ENCODE measurements at places on chromosomes 7 and 10. TPM values are rescaled to one million over a fixed set of nuclear protein-coding genes. Genes with fewer than 3 reads are reported as not detected.

GRCh38 chr10:128808921-128809440 lies 658.1 kb upstream of the MGMT start:
- no peak for DNase-seq

DNA sequence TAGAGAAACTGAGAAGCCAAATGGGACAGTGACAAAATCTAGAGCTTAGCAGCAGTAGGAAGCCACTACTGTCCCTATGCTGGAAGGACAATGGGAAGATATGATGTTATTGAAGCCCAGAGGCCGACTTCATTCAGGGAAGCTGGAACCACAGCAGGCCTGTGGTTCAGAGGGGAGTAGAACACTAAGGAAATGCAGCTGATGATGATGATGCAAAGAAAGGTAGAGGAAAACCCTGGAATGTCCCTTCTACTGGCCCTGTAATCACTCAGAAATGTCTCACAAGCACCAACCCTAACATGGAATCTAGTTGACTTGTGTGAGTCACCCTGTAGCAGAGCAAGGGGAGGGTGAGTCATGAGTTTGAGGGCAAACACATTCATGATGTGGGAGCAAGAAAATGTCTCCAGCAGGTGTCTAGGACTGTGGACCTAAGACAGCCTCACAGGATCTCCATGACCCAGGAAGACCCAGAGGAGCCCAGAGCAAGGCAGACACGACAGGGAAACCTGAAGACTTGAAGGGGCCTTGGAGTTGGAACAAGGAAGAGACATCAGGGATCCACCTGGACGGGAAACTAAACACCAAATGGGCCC lies 37.0 kb upstream of the LRRC17 start:
- no peak for DNase-seq

DNA sequence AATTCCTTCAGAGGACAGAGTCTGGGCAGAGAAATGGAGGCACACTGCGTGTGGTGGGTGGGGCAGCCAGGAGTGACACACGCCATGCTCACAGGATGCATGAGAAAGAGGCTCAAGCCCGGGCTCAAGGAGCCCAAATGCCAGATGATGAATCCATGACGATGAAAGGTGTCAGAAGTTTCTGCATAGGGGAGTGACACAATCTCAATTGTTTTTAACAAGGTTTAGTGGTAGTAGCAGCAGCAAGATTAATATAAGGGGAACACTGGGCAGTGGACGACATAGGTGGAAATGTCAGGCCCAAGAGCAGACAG lies 126.1 kb downstream of the TNS3 start:
- DNase-seq: no peak

DNA sequence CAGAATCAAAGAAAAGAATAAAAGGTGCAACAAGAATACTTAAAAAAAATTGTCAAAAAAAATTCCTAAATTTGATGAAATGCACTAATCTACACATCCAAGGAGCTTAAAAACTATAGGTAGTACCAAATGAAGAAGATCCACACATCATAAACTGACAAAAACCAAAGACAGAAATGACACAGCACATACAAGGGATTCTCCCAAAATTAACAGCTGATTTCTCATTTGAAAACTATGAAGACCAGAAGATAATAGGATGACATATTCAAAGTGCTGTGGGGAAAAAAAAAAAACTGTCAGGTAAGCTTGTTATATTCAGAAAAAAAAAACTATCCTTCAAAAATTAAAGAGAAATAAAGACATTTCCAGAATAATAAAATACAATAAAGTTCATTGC lies 618.2 kb downstream of the TNS3 start:
- no peak for DNase-seq

- DNase-seq: no peak
Observed at GRCh38 chr10:11704092-11704491, 38.1 kb upstream of the ECHDC3 start.

DNA sequence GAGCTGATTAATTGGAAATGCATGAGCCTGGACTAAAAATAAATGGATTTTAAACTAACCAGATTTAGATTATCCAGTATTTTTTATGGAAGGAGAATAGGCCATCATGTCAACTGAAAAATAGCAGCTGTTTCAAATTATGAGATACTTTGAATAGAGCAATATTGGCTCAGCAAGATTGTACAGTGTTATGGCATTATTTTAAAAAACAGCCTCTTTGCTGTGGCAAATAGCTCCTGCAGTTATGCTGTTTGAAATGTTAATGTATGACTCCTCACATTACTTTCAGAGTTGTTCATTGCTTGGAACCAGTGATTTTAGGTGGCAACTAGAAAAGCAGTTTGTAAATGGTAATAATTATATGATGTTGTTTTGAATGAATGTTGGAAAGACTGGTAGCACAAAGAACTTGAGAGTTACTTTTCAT lies 244.5 kb downstream of the KIAA1217 start:
- DNase-seq: no peak

DNA sequence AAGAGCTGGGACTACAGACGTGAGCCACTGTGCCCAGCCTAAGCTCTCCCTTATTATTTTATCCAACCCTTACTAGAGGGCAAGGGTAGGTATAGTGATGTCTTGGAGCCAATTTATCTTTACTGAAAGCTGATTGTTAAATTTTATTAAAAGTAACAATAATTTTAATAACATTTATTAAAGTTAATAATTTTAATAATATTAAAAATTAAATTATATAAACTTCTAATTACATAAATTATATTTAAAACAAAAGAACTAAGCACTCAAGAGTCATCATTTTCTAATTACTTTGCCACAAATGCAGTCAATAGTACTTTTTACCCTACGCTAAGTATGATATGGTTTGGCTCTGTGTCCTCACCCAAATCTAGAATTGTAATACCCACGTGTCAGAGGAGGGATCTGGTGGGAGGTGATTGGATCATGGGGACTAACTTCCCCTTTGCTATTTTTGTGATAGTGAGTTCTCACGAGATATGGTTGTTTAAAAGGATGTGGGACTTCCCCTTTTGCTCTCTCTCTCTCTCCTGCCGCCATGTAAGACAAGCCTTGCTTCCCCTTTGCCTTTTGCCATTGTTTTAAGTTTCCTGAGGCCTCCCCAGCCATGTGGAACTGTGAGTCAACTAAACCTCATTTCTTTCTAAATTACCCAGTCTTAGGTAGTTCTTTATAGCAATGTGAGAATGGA lies 58.4 kb upstream of the ETV1 start:
- no peak for DNase-seq

DNA sequence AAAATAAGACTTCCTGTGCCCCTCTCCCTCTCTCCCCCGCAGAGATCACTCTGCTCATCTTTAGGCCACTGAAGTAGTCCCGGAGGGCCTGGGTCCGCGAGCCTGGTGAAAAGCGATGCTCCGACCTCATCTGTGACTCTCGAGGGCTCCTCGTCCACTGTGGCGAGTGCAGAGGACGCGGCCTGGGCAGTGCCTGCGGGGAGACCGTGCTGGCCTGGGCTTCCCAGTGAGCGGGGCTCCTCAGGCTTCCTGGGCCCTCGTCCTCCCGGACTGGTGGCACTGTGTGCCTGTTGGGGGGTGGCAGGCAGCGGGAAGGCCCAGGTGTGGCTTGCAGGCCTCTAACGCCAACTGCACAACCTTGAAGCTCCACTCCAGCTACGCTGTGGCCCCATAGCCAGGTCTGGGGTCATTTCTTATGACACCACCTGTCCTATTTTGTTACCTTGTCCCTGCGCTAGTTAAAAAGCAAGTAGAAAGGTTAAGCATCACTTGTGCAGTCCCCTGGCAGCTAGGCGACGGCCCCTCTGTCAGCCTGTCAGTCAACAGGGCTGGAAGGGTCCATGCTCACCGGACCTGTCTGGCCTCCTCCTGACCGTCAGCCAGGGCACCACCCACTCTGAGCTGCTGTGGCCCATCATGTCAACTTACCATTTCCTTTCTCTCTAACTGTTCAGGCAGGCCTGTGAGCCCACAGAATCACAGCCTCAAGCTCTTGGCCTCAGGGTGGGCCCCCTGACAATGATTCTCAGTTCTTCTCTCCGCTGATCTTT lies 20.5 kb downstream of the MNX1 start:
- no peak for DNase-seq

- peak; percentile 1 for DNase-seq
Observed at GRCh38 chr10:17062955-17063484, 66.6 kb downstream of the CUBN start.

DNA sequence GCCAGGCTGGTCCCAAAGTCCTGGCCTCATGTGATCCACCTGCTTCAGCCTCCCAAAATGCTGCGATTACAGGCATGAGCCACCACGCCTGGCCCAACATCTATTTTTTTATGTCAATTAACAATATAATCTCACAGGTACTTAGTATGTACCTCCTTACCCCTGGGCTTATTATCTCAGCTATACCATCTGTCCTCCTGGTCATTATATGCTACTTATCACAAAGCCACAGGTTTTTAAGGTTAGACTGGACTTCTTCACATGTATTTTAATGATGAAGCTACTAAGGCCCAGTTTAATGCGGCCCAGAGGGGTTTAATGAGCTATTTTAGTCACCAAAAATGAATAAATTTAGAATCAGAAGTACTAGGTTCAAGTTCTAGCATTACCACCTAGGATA lies 3.4 kb downstream of the NSUN6 start:
- DNase-seq: no peak

GRCh38 chr10:128345353-128345752 lies 219.1 kb upstream of the MKI67 start:
- DNase-seq: no peak

DNA sequence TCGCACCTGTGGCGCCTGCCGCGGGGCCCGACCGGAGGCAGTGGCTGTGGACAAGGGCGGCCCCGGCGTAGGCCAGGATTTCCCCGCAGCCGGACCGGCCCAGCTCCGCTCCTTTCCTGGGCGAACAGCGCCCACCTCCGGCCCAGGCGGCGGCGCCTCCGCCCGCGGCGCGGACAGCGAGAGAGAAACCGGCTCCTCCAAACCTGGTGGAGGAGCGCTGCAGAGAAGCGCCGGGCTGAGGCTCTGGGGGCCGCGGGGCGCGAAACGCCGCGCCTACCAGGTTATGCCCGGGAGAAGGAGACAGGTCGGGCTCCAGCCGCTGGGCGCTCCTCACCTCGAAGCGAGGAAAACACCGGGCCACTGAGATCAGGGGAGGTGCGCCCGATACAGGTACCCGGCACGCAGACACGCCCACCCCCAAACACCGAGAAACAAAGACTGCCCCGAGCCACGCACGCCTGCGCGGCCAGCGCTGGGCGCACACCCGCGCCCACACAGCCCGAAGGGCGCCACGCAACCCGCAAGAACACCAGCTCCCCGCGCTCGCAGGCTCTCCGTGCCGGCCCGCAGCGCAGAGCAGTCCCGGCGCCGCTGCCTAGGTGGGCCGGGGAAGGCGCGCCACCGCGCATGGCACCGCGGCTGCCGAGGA lies 3.3 kb downstream of the GRID1 start:
- no peak for DNase-seq

DNA sequence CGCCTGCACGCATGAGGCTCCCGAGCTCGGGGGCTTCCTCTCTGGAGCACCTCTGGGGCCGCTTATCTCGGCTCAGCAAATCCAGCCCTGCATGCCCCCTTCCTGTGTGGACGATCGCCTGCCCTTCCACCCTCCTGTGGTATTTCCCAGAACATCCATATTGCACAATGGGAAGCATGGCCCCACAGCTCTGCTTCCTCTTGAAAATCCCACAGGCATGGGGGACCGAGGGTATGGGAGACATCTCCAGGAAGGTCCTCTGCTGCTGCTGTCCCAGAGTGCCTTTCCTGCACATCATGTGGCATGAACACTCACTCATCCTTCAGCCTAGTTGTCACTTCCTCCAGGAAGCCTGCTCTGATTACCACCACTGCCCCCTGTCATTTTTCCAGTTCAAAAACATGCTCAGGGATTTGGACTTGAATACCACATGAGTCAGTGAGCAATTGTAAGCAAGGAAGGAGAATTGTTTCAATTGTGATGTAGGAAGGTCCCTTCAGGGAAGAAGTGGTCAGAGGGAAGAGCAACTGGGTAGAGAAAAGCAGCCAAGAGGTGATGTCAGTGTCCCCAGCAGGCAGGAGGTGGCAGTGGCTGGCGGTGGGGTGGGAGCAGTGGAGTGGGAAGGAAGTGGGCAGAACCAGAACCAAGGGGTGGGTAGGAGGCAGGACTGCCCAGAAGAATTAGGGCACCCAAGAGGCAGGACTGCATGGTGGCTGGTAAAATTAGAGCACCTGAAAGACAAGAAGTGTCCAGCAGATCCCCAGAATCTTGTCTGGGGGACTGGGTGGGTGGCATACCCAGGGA lies 67.5 kb upstream of the ZMIZ1 start:
- DNase-seq: no peak

DNA sequence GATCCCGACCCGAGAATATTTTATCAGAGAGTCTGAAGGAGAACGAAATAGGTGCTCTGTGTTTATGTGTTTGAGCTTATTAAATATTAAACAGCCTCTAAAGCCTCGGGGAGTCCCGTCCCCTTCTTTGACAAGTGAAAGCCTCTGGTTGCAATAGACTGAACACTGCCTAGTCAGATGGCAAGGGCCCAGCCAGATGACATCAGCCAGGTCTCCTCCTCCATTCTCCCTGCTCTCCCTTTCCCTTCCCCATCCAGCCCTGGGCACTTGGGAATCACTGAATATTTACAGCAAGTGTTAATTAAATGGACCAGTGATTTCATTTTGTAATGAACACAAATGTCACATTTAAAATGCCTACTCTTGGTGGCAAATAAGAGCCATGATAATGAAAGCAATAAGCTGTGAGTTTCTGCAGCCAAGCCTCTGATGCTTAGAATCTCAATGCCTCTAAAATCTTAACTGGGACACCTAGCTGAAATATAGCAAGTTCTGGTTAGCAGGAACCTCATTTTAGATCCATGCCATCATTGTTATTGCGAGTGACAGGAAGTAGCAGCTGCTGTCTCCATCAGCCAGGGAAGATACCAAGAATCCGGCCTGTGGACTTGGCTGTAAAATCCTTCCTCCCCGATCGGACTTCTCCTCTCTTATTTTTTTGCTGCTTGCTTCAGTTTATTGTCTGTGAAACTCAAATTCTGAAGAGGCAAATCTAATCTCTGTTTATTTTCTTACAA lies 202.1 kb downstream of the PRPF18 start:
- no peak for DNase-seq

DNA sequence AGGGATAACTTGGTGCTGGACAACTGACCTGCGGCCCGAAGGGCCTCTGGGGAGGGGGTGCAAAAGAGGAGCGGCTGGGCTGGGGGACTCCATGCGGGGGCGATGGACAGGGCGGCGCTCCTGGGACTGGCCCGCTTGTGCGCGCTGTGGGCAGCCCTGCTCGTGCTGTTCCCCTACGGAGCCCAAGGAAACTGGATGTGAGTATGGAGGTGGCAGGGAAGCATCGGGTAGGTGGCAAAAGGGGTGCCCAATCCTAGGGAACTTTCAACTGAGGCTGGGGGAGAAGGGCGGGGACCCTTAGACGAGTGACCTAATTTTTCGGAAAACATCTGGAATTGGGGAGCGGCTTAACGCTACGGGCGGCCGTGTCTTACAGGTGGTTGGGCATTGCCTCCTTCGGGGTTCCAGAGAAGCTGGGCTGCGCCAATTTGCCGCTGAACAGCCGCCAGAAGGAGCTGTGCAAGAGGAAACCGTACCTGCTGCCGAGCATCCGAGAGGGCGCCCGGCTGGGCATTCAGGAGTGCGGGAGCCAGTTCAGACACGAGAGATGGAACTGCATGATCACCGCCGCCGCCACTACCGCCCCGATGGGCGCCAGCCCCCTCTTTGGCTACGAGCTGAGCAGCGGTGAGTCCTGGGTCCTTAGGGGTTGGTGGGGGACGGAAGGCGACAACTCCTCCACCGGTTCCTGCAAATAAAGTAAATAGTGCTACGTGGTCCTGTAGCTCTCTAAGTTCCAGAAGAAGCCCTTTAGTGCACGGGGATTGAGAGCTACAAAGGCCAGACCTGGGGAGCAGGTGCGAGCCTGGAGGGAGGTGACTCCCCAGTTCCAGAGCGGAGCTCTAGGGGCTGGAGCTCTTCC lies 622 bp downstream of the WNT16 start:
- no peak for DNase-seq

MMP21 gene
- 0.18 TPM for polyA plus RNA-seq

TMEM176A gene
- polyA plus RNA-seq: 27.9 TPM

FXYD4 gene
- 0.59 TPM for polyA plus RNA-seq

PIK3AP1 gene
- polyA plus RNA-seq: 13.0 TPM

VWA2 gene
- 0.46 TPM for polyA plus RNA-seq

Measured in thymus (tissue), 14 donors.